Vagina (tissue), 2 donors: ENCODE measurements at places on chromosomes 5 and 9.

- no peak for DNase-seq
These were observed 131.4 kb upstream of the FAM120A start for GRCh38 chr9:93319992-93320500.

- DNase-seq = no peak
These were observed 35.1 kb downstream of the PJA2 start for GRCh38 chr5:109374625-109375024.

DNA sequence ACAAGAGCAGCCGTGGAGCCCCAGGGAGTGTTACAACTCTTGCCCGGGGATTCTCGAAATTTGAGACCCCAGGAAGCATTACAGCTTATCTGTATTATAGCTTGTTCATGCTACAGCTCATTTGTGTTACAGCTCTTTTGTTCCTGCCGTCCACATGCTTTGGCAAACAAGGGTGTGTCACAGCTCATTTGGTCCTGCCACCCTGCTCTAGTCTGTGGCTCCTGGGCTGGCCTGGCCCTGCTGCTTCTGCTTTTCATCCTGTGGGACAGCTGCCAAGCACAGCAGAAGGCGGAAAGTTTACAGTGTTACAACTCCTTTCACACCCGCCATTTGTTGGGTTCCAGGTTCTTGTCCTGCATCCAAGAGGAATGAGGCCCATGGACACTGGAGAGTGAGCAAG, 685.0 kb downstream of the SLCO4C1 start:
- no peak for DNase-seq

DNA sequence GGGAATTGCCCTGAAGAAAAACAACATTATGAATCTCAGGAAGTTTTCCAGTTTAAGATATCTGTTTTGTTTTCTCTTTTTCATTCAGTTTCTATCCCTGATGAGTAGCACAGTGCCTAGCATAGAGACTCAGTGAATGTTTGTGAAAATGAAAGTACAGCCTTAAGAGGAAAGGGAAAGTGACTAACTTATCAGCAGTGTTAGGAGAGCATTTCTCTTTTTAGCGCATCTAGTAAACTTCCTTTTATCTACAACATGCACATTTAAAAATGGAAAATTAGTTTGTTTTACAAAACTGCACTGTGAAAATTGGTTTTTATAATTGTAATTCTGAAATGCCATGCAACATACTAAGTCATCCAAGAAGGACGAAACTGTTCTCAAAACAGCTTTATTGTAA, 110.8 kb downstream of the SMARCA2 start:
- DNase-seq = no peak

GRCh38 chr5:178535299-178536175, 54.7 kb downstream of the COL23A1 start:
- DNase-seq = no peak

DNA sequence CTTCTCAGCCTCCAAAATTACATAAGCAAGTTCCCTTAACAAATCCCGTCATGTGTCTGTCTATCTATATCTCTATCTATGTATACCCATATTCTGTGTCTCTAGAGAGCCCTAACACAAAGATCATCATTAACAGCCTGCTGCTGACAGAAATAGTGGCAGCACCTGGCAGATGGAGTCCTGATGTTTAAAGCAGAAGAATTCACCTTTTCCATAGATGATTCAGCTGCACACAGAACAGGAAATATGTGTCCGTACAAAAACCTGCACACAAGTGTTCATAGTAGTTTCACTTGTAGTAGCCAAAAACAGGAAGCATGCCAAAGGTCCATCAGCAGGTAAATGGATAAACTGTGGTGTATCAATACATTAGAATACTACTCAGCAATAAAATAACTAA, 45.0 kb upstream of the ACO1 start:
- no peak for DNase-seq
